ENCODE measurements at places on chromosomes 5 and 9. TPM values are rescaled to one million over a fixed set of nuclear protein-coding genes. Genes with fewer than 3 reads are reported as not detected.

DNA sequence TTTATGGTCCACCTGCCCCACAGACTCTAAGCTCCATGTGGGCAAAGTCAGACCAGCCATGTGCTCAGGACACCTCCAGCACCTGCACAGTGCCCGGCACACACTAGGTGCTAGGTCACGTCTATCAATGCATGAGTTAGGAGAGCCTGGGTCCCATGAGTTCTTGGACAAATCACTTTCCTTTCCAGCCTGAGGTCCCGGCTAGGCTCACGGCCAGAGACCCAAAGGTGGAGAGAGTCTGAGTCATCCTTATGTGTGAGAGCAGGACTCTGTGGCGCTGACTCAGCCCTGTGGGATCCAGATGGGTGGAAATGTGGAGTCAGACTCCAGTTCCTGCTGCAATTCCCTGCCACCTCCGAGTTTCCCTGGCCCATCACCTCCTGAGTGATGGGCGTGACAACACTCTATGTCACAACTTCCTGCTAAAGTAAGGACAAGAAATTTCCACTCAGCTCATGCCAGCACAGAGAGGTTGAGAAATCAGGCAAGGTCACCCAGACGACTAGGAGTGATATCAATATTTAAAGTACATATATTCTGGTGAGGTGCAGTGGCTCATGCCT, 2.5 kb upstream of the ST6GALNAC4 start:
- DNase-seq, result peak; percentile 92

- DNase-seq, result no peak
Observed at GRCh38 chr9:126874546-126875314, 14.3 kb downstream of the ZBTB34 start.

DNA sequence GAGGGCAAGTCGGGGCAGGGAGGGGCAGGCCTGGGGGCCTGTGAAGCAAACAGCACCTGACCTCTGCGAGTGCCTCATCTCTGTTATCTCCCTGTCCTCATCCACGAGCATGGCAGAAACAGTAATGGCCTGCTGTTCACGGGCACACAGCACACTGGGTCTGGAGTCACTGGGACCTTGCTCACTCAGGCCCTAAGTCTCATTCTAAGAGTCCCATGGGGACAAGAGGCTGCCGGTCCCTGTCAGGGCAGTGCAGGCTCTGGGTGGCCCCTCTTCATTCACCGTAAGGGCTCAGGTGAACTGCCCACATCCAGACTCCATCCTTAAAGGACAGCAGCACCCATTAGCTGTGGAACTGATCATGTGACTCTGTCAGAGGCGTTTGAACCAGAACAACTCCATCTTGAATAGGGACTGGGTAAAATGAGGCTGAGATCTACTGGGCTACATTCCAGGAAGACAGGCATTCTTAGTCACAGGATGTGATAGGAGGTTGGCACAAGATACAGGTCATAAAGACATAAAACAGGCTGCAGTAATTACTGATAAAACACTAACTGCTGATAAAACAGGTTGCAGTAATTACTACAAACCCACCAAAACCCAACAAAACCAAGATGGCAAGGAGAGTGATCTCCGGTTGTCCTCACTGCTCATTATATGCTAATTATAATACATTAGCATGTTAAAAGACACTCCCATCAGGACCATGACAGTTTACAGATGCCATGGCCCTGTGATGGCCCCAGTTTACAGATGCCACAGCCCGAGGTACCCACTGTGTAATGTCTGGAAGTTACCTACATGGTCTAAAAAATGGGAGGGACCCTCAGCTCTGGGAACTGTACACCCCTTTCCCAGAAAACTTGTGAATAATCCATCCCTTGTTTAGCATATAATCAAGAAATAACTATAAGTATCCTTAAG, 28.7 kb downstream of the BICD2 start:
- DNase-seq, result no peak

DNA sequence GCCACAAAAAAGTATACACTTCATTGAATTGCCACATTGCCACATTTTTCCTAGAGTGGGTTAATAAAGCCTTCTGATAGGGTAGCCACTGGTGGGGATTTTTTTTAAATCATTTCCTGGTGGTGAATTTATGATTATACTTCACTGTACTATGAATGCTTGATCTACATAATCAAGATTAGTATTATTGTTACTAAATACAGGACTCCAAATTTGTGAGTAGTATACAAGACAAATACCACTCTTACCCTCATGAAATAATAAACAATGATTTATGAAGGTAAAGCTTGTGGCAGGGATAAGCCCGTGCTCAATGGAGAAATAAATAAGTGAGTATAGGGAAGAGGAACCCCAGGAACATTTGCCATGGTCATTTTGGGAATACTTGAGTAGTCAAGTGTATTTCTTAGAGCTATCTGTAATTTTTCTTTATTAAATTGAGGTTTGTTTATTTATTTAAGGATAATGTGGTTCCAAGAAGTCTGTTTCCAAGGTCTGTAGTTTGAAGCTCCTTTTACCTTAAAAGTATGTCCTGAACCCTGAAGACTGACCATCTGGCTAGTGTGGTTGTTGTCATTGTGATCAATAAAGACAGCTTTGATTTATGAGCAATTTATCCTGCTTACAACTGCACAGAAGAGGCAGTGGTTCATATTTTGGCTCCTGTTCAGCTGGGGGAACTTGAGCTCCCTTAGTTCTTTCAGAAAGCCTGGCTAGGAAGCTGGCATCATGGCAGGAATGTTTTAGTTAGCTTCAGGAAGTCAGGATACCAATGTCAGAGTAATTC, 118.6 kb downstream of the ZSWIM6 start:
- no peak for DNase-seq

GRCh38 chr5:141825791-141826560, 52.2 kb downstream of the PCDH1 start:
- no peak for DNase-seq

DNA sequence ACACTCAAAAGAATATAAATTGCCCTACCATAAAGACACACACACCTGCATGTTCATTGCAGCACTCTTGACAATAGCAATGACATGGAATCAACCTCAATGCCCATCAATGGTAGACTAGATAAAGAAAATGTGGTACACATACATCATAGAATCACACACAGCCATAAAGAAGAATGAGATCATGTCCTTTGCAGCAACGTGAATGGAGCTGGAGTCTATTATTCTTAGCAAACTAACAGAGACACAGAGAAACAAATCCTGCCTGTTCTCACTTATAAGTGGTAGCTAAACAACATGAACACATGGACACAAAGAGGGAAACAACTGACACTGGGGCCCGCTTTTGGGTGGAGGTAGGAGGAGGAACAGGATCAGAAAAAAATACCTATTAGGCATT, 2062.2 kb upstream of the CDH6 start:
- no peak for DNase-seq

GRCh38 chr5:102718819-102719218, 36.3 kb upstream of the PAM start:
- no peak for DNase-seq

The LECT2 gene
- total RNA-seq, result not detected

The HTR4 gene
- total RNA-seq, result 7.6 TPM

The FREM1 gene
- total RNA-seq, result 5.3 TPM

The EPB41L4B gene
- total RNA-seq, result 30.7 TPM

The CMYA5 gene
- 757 TPM for total RNA-seq

The IFNA13 gene
- not detected for total RNA-seq

The CHD1 gene
- 14.9 TPM for total RNA-seq

The PCDHGB1 gene
- 4.4 TPM for total RNA-seq

Measured in right cardiac atrium (tissue), 5 donors.